IMR-90 (cell line): ENCODE measurements at places on chromosomes 4 and X.

GRCh38 chr4:80336582-80336981 lies 1.1 kb downstream of the CFAP299 start:
- peak; percentile 32 for DNase-seq
- no peak overlapping the region for H3K4me3 ChIP-seq
- no peak overlapping the region for H3K27ac ChIP-seq
- H3K27me3 ChIP-seq, result no peaks in the 10 kb centered on the region
- H3K4me1 ChIP-seq, result peaks cover 4% of the 10 kb centered on the region

- H3K36me3 ChIP-seq, result no peaks in the 10 kb centered on the region
- no peak overlapping the region for H3K4me3 ChIP-seq
- no peaks in the 10 kb centered on the region for H3K4me1 ChIP-seq
- DNase-seq, result no peak
- H3K27me3 ChIP-seq, result no peaks in the 10 kb centered on the region; the same call in 1 of the 2 replicates
Observed at GRCh38 chr4:183830438-183830985, 74.6 kb upstream of the STOX2 start.

DNA sequence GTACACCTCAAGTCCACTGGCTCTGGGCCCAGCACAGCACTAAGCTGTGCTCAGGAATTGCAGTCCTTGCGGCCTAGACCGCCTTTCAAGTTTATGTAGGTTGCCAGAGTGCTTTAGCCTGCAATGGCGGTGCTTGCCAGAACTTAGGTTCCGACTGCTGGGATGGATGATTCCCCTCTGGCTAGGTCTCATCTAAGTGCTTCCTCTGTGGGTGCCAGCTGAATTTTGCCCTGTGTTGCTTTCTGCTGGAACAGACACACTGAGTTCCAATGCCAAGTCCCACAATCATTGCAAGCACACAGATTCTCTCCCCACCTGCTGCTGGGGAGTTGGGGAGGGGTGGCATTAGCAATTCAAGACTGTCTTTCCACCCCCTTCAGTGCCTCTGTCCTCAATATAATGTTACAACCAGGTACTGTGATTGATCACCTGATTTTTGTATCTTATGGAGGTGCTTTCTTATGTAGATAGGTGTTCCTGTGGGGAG lies 129.5 kb downstream of the GRID2 start:
- DNase-seq, result no peak
- no peaks in the 10 kb centered on the region for H3K27me3 ChIP-seq
- no peak overlapping the region for H3K4me3 ChIP-seq

GRCh38 chr4:60389633-60390032 lies 810.5 kb upstream of the ADGRL3 start:
- no peaks in the 10 kb centered on the region for H3K4me1 ChIP-seq
- no peak overlapping the region for H3K27ac ChIP-seq
- no peak for DNase-seq
- H3K36me3 ChIP-seq, result no peaks in the 10 kb centered on the region
